ENCODE measurements at places on chromosomes 5 and 9.

DNA sequence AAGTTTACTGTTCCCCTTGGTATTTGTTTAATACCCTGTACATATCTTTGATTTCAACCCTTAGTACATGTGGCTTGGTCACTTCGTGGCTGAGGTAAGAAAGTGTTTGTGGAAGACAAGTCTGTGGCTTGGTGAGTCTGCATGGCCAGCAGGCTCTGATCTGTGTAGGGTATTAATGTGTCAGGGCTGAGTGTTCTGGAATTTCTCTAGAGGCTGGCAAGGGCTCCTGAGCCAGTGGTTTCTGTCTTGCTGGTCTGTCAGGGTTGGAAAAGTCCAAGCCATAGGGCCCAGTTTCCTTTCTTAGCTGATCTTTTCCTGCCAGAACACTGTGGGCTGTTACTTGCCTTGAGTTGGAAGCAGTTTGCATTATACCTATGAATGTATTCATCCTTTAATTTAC is 48.0 kb upstream of the FBXL7 start:
- DNase-seq: no peak

GRCh38 chr9:122228191-122228567 is 578 bp downstream of the LHX6 start:
- no peak for DNase-seq

- DNase-seq: no peak
These were observed 305.5 kb upstream of the CLINT1 start for GRCh38 chr5:158164296-158165047.

- DNase-seq: no peak
These were observed 3.5 kb downstream of the NRG2 start for GRCh38 chr5:140039561-140039960.

GRCh38 chr5:157860898-157861890 is 2.2 kb upstream of the CLINT1 start:
- DNase-seq: no peak

GRCh38 chr5:39765366-39765765 is 340.6 kb upstream of the DAB2 start:
- DNase-seq: no peak

DNA sequence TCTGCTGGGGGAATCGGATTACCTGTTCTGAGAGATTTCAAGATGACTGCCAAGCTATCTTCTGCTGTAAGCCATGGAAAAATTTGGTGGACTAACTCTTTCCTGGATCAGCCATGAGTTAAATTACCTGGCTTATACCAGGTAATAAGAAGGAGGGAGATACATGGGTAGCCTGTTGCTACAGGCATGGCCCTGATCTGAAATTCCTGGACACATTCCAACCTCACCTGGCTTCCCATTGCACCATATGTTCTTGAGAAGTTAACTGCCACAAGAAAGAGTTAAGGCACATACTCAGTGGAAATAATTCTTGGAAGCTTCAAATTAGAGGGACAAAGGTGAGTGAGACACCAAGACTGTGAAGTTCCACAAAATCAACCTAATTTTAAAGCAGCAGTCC is 371.3 kb downstream of the ACTL7B start:
- no peak for DNase-seq

DNA sequence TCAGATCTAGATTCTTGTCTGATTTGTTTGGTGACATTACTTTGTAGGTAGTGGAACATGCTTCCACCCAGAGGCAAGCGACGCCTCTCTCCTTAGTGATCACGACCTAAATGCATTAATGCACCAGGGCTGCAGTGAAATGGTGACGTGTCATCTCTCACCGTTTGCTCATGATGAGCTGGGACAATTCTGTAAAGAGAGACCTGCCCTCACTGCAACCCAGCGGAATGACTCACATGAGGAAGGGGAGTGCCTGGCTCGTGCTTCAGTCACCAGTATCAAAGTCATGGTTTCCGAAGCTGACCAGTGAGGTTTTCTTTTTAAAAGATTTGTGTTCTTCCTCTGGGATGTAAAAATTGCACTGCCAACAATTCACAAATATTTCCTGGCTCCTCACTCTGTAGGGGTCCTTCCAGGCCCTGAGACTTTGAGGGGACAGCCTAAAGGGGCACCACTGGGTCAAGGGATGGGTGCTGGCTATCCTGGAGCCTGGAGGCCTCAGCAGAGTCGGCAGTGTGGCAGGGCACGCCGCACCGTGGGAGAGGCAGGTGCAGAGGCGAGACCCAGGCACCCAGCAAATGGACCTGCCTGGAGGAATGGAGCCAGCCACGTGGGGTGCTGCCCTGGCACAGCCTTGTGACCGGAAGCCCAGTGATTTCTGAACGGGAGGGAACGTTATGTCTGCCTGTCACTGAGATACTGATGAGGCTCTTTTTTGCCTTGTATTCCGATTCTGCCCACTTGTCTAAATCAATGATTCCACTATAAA is 17.3 kb downstream of the QSOX2 start:
- DNase-seq: no peak

GRCh38 chr5:141821430-141821925 is 56.7 kb downstream of the PCDH1 start:
- DNase-seq: no peak

Measured in WERI-Rb-1 (cell line).